ENCODE measurements at places on chromosomes 16 and 17.

DNA sequence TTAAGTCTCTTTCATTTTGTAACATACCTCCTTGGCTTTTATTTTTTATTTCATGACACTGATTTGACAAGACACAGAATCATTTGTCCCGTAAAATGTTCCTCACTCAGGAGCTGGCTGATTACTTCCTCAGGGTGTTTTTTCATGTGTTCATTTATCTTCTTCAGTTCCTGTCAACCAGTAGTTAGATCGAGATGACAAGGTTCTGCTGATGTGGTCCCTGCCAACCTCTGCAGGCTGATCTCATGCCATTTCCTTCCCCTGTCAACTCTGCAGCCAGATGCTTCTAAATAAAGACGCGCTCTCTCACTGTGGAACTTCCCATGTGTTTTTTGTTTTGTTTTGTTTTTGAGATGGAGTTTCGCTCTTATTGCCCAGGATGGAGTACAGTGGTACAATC is 8.1 kb upstream of the CXCL16 start:
- no peak for DNase-seq

- no peak for DNase-seq
Observed at GRCh38 chr16:46974352-46974751, 878 bp upstream of the DNAJA2 start.

GRCh38 chr17:5769593-5770354 is 185.5 kb upstream of the NLRP1 start:
- no peak for DNase-seq

DNA sequence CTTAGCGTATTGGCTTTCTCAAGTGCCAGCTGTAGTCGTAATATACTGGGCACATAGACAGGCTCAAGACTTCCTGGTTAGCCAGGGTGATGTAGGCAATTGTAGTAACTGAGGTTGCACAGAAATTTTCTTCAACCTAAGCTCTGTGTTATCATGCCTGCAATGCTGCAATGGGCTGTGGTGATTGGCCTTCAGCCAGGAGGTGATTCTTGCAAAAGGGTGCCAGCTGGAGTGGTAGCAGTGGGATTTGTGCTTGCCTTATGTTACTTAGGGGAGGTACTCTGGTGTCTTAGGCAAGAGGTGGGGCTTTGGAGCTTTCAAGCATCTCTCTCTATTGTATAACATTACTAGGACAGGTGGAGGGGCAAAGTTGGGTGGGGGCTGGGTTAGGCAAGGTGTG is 495.1 kb downstream of the CDH11 start:
- no peak for DNase-seq
